Muscle of arm (tissue), 14 donors: ENCODE measurements at places on chromosomes 4 and X. TPM values are rescaled to one million over a fixed set of nuclear protein-coding genes. Genes with fewer than 3 reads are reported as not detected.

HHIP gene
- polyA plus RNA-seq: 5.7 TPM

DNA sequence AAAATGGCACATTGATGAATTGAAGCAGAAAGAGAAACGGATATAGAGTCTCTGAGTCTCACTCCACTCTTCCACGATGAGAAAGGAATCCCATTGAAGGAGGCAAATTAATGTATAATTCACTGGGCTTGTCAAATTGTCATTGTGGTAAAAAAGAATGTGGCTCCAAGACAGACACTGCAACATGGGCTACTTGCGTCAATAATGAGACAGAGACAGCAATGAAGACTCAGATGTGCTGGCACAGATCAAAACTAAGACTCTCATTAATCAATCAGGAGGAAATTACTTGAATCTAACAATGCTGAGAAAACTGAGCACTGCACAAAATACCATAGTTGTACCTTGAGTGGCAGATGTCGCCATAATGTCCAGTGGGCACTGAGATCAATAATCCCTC, 1485.5 kb downstream of the TECRL start:
- no peak for DNase-seq

- no peak for DNase-seq
These were observed 637.6 kb downstream of the MID1IP1 start for GRCh38 chrX:39438603-39439602.

FAT4 gene
- polyA plus RNA-seq: 16.6 TPM

GRCh38 chr4:37763831-37764230, 62.7 kb upstream of the PGM2 start:
- no peak for DNase-seq

NDST3 gene
- polyA plus RNA-seq: not detected

GLUD2 gene
- 2.8 TPM for polyA plus RNA-seq

DNA sequence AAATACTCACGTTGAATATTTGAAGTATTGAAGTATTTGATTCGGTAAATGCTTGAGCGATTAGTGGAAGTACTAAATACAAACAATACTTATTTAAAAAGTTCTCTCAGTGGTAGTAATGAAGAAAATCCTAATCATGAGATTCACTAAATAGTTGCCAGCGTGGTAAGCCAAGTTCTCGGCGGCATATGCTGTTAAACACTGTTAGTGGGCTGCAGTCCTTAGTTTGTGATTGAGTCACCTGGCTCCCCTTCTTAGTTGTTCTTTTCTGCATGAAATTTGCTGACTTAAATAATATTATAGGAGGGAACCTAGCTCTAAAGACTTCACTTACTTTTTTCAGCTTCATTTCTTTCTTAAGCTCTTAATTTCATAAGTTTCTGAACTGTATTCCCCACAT, 51.4 kb downstream of the STIM2 start:
- DNase-seq: no peak

- no peak for DNase-seq
These were observed 90.7 kb downstream of the CLDN22 start for GRCh38 chr4:183229397-183229796.

- DNase-seq: no peak
These were observed 198.1 kb upstream of the UGT8 start for GRCh38 chr4:114400531-114400930.

DNA sequence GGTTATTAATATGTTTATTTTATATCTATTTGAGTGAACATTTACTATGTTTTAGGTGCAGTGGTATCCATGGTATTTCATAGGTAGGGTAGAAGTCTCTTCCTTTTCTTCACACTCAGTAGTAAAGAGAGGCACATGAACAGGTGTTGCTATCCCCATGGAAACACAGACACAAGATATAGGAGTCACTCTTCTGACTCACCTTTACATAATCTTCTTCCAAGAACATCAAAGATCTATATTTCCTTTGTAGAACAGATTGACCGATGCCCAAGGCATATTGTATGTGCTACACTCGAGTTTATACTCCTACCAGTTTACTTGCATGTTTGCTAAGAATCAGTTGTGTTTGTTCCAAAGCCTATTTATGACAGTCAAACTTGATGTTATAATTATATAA, 1997.4 kb downstream of the C4orf33 start:
- DNase-seq: no peak

DNA sequence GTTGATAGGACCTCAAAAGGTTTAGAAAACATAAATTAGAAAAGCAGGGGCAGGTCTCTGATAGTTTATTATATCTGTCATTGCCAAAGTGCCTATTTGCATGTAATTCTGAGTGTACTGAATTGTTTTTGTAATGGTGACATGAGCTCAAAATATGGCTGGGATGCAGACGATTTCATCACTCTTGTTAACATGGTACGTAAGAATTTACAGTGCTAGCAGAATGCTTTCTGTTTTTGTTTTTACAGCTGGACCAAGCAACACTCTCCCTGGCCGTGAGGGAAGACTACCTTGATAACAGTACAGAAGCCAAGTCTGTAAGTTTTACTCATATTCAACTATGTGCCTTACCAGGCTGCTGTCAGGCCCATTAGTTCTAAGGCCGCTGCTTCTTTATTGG, 58.1 kb downstream of the PHEX start:
- DNase-seq: no peak

GRCh38 chr4:73257651-73258435, 755 bp downstream of the ANKRD17 start:
- DNase-seq: peak; percentile 75

GRCh38 chrX:39491548-39492297, 606.0 kb downstream of the BCOR start:
- DNase-seq: no peak

MAP3K15 gene
- 0.90 TPM for polyA plus RNA-seq

KANTR gene
- 7.2 TPM for polyA plus RNA-seq

DNA sequence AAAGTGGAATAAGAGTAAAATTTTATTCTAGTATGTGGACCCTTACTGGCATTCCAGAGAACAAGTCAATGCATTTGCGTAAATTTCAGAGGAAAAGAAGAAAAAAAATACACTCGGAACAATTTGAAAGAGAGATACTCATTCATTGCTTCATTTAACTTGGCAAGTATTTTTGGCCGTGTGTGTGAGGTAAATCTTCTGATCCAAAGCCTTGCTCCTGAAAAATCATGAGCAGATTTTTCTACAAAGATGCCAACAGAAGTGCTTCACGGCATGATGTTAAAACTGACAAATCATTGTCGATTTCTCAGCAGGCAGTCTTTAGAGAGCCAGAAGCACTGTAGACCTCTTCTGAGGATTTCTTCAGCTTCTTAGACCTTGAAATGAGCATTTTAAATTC, 194.0 kb downstream of the COX18 start:
- DNase-seq: no peak

GRCh38 chr4:145760176-145760575, 80.2 kb downstream of the C4orf51 start:
- DNase-seq: no peak

TEX13C gene
- not detected for polyA plus RNA-seq

GRCh38 chr4:151025759-151026158, 10.7 kb upstream of the LRBA start:
- no peak for DNase-seq

DNA sequence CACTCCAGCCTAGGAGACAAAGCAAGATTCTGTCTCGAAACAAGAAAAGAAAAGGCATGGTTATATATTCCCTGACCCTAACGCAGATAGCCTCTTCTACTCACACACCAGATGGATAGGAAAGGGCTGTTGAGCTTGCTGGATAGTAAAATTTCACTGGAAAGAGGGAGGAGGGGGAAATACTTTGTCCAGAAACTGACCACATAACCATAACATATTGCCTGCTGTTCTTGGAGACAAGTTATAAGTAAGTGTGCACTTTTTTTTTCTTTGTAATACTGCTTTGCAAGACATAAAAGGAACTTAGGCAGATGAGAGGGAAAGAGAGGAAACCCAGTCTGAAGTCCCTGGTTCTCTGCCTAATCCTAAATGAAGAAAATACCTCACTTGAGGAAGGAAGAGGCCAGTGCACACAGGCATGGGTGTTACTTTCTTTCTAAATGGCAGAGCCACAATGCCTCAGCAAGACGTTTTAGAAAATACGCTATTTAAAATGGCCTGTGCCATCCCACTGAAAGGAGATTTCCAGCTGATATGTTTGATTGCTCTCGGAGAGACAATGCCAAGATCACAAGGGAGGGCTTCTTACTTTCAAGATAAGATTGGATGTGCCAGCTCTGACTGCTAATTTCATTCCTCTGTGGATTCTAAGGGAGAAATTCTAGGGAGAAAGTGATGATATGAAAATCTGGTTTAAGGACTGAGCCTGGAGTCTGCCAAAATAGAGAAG, 140.6 kb downstream of the DCTD start:
- DNase-seq: no peak

PPEF2 gene
- polyA plus RNA-seq: not detected

MFAP3L gene
- 2.0 TPM for polyA plus RNA-seq

GRCh38 chr4:52713456-52713937, 37.7 kb downstream of the ERVMER34-1 start:
- DNase-seq: no peak

DNA sequence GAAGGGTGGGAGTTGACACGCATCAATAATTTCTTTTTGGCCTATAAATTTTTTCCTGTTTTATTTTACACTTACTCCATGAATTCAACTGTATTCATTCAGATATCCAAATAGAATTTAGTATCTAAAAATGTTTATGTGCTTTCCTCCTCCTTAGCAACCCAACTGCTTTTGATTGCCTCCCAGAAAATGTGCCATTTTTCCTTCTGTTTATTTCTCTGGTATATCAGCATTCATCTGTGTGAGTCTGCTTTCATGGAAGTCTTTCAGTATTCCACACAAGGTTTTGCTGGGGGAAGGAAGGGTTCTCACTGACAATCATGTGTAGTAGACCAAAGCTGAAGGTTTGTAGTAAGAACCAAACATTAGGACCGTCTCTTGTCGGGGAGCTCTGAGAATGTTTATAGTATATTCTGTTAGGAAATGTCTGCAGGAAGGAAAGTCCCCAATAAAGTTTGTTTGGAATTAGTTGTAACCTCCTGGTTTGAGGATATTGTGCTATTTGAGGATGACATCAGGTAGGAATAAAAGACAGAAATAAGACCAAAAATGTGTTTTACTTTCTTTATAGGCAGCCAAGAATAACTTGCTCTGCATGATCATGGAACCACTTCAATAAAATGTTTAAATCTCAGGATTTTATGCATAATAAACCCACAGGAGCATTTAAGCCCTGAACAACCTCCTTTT, 673.6 kb upstream of the INTU start:
- DNase-seq: no peak

- no peak for DNase-seq
These were observed 18.6 kb downstream of the TBC1D1 start for GRCh38 chr4:37909332-37910090.

- no peak for DNase-seq
These were observed 8.1 kb upstream of the DTHD1 start for GRCh38 chr4:36273276-36273675.

GRCh38 chrX:69457756-69458155, 46.4 kb upstream of the NALF2 start:
- DNase-seq: no peak

GRCh38 chr4:187849556-187850225, 145.9 kb upstream of the ZFP42 start:
- DNase-seq: no peak

GRCh38 chrX:54825716-54826438, 18.3 kb downstream of the MAGED2 start:
- no peak for DNase-seq

KIAA0232 gene
- 23.7 TPM for polyA plus RNA-seq
